ENCODE measurements at places on chromosomes 2 and 18.

GRCh38 chr2:240704651-240705050 is 13.0 kb downstream of the AQP12A start:
- peak; percentile 15 for DNase-seq

- no peak for DNase-seq
Observed at GRCh38 chr2:99905025-99905424, 237.4 kb downstream of the AFF3 start.

DNA sequence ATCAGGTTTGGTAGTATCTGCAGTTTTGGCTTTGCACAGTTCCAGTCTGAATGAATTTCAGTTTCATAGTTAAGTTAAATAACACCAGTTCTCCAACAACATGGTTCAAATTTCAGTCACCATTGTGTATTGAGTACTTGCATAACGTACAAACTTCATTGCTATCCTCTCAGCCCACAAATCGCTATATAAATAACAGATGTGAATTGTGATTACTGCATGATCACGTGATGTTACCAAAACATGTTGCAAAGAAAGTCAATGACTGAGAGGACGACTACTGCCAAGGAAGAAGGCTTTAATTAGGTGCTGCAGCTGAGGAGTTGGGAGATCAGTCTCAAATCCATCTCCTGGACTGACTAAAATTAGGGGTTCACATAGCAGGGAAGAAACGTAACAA is 48.2 kb downstream of the COL4A4 start:
- no peak for DNase-seq

- DNase-seq, result no peak
Observed at GRCh38 chr2:168050377-168050776, 197.0 kb downstream of the STK39 start.

DNA sequence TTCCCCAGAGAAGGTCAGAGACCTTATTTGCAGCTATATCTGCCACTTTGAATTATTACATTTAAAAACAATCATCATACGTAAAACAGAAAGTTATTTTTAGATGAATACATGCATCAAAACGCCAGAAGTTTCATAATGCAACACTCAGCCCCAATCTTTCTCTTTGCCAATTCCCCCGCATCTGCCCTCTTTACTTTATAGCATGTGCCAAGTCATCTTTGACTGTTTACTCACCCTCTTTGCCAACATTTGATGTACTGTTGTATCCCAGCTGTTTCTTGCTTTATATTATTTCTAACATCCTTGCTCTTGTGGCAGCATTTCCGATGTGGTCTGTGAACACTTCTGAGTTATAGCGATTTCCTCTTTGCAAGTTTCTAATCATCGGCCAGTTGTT is 86.2 kb downstream of the CRIM1 start:
- no peak for DNase-seq

- no peak for DNase-seq
Observed at GRCh38 chr18:77619525-77619924, 369.9 kb downstream of the GALR1 start.

DNA sequence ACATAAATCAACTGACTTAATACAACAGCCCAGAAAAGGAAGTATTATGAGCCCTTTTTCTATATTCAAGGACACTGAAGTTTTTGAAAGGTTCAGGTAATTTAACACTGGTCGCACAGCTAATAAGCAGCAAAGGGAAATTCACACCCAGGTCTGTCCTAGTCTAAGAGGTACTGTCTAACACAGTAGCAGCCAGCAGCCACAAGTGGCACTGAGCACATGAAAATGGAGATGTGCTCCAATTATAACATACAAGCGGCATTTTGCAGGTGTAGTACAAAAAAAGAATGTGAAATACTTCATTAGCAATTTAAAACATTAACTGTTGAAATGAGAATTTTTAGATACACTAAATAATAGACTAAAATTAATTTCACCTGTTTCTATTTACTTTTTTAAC is 23.4 kb downstream of the SPRED2 start:
- DNase-seq, result no peak

GRCh38 chr2:41927581-41928264 is 120.1 kb upstream of the PKDCC start:
- DNase-seq, result no peak

DNA sequence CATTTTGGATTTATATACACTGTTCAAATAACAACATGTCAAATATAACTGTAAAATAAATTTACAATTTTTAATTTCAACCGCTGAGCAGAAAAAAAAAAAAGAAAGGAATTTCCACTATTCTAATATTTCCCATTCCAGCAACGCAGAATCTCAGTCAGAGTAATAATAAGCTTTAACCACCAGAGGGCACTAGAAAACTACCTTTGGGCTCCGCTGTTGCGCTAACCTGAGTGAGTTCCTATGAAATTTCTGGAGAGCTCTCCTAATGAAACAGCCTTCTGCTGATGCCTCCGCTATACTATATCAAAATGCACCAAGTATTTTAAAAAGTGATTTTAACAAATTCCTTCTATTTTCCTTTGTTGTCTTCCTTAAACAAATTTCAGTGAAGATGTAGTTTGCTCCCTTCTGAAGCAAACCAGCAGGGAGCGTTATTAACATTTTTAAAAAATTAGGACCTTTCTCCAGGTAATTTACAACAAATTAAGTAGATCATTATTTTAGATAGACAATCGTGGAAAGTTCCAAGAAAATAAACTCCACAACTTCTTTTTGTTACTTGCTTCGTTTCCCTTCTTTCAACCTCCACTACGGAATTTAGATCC is 23.0 kb downstream of the ERMN start:
- DNase-seq, result no peak

DNA sequence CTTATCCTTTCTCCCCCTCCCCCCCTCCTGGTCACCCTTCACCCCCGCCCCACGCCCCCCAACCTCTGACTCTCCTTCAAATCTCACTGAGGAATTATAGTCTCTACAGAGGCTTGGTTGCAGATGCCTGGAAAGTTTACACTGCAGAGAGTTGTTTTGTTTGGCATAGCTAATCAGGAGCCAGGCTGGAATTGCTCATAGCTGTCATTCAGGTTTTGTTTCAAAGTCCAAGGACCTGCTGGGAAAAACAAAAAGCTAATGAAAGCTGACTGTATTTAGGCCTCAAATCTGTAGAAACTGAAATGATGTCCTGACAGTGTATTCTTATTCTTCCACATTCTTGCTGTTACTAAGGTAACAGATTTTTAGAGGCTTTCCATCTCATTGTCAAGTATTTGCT is 22.6 kb downstream of the GREB1L start:
- DNase-seq, result no peak

DNA sequence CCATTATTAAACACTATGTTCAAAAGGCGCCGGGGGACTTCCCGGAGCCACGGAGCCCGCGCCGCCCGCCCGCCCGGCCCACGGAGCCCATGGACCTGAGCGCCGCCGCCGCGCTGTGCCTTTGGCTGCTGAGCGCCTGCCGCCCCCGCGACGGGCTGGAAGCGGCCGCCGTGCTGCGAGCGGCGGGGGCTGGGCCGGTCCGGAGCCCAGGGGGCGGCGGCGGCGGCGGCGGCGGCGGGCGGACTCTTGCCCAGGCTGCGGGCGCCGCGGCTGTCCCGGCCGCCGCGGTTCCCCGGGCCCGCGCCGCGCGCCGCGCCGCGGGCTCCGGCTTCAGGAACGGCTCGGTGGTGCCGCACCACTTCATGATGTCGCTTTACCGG is 197 bp downstream of the GDF7 start:
- no peak for DNase-seq

- DNase-seq, result no peak
Observed at GRCh38 chr2:67851956-67852824, 210.6 kb downstream of the C1D start.

GRCh38 chr2:233413046-233413445 is 58.8 kb downstream of the DGKD start:
- DNase-seq, result no peak

DNA sequence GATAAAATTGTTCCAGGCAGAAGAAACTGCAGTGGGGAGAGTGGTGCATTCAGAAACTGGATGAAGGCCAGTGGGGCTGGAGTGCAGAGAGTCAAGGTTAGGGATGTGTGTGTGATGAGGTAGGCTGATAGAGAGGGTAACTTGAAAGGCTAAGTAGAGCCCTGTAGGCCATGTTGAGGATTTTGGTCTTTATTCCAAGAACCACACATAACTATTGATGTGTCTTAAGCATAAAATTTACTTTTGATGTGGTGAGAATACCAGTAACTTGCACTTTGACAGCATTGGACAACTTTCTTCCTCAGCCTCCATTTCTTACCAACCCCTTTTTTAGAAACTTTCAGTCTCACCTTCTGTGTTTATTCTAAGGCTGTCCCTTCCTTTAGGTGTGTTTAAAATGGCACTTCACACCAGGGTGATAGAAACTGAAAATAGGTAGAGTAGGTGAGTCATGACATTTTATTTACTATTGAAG is 22.6 kb downstream of the MTX2 start:
- DNase-seq, result no peak

DNA sequence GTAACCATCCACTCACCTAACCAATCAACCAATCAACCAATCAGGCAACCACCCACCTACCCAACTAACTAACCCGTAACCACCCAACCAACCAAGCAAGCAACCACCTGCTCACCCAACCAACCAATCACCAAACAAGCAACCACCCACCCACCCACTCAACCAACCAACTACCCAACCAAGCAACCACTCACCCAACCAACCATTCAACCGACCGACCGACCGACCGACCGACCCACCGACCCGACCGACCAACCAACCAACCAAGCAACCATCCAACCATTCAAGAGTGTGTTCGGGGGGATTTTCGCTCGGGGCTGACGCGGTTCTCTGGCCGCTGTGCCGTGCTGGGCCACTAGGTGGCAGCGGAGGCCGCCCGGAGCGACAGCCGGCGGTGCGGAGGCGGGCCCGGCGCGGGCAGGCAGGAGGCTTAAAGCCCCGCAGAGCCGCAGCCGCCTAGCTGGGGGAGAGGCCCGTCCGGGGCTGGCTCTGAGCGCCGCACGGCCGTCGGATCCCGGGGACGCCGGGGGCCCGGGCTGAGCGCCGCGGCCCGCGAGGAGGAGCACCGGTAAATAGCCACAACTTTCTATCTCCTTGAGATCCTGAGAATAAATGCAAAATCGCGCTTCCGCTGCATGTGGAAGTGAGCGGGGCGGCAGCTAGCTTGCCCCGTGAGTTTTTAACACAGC is at the start of gene MC5R:
Gene MC5R, plus strand, starts transcription at position 443 of the 689 bp plus-strand sequence. CDS start 1,617 bp downstream, outside the sequence.
- DNase-seq, result peak; percentile 53

GRCh38 chr2:27203741-27204140 is 8.1 kb upstream of the ATRAID start:
- DNase-seq, result no peak

DNA sequence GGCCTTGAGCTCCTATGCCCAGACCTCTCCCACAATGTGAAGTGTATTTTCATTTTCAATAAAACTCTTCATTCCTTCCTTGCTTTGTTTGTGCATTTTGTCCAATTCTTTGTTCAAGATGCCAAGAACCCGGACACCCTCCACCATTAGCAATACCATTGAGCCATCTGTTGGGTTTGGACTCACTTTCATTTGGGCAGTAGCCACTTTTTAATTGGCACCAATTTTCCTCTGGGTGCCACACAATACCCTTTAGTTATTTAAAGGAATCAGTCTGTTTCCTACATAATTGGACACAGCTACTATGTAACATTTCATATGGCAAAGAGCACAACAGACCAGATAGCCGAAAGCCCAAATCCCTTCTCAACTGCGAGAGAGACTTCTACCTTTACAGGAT is 22.5 kb upstream of the SLC35G4 start:
- DNase-seq, result no peak

GRCh38 chr2:47077442-47078117 is 77.5 kb downstream of the STPG4 start:
- no peak for DNase-seq

- DNase-seq, result no peak
Observed at GRCh38 chr2:137980459-137980858, 16.2 kb downstream of the HNMT start.

GRCh38 chr18:1710114-1710513 is 805.4 kb downstream of the ADCYAP1 start:
- no peak for DNase-seq

DNA sequence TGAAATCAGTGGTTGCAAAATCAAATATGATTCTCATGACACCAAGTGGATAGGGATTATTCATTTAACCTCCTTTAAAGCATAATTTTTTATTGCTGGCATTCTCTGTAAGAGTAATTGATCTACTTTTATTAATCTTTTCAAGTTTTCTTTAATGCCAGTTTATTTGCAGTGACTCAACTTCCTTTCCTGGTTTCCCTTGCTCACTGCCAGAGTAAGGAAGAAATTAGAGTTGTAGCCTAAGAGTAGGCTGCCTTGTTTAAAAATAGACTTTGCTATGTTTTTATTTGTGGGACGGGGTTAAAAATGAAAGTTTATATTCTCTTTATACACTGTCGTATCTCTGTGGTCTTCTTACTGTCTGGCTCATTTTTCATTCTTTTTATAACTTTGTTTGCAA is 148.6 kb downstream of the WDR7 start:
- no peak for DNase-seq

- DNase-seq, result no peak
Observed at GRCh38 chr2:122033778-122034177, 278.3 kb downstream of the TSN start.

DNA sequence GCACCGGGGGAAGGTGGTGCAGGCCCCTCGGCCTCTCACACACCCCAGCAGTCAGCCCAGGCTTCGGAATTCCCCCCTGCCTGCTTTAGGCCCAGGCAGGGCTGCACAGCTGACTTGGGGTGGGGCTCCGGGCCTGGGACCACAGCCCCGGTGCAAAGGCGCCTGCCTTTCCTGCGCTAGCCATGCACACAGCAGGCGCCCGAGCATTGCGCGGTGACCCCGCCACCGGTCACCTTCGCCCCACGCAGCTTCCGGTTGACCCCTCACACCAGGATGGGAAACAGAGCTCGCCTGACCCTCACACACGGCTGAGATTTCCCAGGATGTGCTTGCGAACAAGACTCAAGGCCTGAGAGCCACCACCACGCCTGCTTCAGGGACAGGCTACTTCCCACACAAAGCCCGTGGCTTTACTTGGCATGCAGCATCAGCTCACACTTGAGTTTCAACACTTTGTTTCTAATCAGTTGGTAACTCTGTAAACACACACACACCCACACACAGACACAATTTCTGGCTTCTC is 46.0 kb downstream of the SLC66A2 start:
- DNase-seq, result no peak

DNA sequence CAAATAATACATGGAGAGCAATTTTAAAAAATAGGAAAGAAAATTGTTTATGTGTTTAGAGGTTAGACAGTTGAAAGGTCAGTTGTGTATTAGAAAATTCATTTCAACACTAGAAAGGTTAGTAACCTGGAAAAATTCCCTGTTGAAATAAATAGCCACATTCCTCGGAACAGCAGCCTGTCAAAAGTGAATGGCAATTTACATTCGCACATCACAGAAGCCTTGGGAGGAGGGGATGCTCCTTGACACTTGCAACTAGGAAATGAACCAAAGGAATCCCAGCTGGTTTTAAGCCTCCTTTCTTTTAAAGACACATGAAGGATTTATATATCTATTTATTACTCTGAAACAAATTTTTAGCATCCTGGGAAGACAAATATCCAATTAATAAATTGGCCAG is 653.5 kb upstream of the LRRTM4 start:
- DNase-seq, result no peak

GRCh38 chr18:47412924-47413323 is 161.5 kb upstream of the SKOR2 start:
- DNase-seq, result no peak

- DNase-seq, result no peak
Observed at GRCh38 chr2:32067549-32067948, 4.2 kb downstream of the SPAST start.

- DNase-seq, result no peak
Observed at GRCh38 chr2:95122197-95122551, 566 bp upstream of the MRPS5 start.

Measured in T-helper 2 cell (primary cell).